ENCODE measurements at places on chromosomes 2 and 18.

DNA sequence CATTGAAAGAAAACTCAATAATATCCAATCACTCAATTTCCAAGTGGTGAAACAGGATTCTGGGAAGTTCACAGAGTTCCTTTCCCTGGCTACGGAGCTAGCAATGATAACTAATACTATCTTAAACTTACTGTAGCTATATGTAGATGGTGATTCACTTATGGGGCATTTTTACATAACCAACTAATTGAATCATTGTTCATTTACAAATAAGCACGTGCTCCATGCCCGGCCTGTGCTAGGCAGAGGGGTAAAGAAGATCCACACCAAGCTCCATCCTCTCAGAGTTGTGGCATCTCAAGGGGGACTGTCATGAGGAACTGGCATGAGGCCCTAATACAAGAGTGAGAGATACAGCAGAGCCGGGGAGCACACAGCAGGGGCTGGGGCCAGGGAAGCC lies 176.3 kb downstream of the ANKRD30B start:
- DNase-seq: no peak

DNA sequence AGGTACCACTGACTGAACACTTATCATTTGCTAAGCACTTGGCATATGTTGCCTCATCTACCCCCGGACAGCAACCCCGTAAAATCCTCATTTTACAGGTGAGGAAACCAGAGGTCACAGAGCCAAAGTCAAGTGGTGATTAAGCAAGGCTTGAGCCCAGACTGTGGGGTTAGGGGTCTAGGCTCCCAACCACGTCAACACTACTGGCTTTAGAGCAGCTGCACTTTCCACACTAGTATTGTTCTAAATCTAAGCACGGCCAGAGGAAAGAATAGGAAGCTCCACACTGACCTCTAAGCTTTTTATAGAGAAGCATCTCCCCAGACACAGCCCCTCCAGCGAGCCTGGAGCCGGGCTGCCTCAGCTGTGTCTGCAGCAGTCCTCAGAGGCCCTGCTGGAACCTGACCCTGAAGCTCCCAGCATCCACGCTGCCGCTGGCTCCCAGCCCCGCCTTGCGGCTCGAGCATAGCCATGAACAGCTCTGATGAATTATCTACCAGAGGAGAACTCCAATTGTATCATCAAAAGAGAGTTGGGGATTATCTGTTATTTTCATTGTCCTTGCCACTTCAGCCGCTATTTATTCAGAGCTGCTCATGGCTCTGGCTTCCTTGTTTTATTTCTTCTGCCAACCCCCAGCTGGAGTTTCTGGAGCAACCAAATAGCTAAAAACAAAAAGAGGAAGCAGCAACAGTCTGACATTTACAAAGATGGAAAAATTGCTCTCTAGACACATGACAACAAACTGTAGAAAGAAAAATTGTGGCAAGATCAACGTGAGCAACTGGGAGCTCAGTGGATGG lies 62.2 kb upstream of the RTN4 start:
- DNase-seq: peak; percentile 34

DNA sequence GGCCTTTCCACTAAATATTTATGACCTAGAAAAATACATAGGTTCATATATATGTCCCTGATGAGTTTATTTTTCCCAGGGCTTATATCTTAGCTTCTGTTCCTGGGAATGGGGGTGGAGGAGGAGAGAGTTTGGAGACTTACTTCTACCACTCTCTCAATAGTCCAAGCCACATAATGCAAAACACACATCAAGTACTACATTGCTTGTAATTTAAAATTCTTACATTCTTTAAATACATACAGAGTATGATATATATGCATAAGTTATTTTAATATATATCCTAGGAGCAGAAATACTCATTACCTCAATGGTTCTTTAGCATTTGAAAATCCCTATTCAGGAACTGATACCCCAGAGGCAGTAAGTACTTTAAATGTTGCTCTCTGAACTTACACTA lies 73.2 kb upstream of the MYL1 start:
- no peak for DNase-seq

DNA sequence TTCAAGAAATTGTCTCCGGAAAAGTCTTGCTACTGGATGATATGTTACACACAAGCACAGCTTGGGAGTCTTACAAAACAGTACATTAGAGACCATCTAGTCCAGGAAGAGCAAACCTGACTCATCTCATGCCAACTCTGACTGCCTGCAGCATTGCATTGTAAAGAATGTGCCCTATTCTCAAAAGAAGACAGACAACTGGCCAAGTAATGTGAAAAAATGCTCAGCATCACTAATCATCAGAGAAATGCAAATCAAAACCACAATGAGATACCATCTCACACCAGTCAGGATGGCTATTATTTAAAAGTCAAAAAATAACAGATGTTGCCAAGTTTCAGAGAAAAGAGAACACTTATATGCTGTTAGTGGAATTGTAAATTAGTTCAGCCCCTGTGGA lies 42.7 kb upstream of the GORASP2 start:
- no peak for DNase-seq

DNA sequence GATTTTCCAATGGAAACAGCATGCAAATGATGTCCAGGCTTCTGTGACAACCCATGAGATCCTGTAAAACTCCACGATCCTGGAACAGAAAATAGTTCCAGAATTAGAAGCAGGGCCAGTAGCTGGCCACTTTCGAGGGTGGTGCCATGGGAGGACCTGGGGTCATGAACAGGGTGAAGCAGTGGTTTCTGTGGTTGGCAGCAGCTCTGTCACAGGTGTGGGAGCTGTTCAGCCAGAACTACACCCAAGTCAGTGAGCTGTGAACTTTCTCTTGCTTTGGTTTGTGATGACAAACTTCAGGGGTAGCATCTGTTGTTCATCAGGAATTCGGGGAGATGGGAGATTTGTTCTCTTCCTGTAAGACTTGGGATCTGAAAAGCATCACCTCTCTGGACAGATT lies 314.4 kb upstream of the NT5C1B start:
- no peak for DNase-seq

- no peak for DNase-seq
These were observed 84.4 kb downstream of the TMEM131 start for GRCh38 chr2:97911206-97911921.

DNA sequence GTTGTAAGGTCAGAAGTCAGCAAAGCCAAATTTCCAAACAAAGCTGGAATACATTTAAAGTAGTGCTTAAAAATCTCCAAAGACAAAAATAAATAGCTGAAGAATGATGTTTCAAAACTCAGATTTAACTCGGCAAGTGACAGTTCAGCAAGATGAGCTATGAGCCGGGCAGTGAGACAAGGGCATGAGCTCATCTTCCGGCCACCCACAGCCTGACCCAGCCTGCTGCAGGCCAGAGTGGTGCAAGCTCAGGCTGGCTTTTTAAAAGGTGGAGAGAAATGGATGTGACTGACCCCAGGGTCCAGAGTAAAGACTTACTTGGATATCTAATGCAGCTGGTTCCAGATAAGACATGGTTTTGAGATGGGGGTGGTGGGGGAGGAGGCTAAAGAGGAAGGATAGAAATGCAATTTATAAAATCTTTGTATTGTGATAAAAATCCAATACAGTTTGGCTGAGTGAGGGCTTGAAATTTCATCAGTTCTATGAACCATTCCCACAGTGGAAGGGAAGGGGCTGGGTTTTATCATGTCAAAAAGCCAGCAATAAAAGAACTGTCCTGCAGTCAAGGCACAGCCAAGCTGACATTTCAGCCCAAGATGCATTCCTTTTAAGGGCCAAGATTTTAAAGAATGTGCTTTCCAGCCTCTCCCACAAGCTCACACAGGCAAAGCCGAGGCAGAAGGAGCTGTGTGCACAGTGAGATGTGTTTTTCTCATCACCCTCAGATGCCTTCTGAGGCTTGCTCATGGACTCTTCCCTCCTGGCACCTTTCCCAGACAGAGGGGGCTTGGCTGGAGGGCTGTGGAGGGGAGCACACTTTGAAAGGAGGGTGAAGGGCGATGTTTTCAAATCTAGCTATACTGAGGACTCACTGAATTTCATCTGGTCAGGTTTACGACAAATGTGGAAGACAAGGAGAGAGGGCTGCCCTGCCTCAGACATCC lies 97.9 kb upstream of the KLHL29 start:
- no peak for DNase-seq

- DNase-seq: no peak
These were observed 19.8 kb downstream of the MPHOSPH10 start for GRCh38 chr2:71150082-71150816.

DNA sequence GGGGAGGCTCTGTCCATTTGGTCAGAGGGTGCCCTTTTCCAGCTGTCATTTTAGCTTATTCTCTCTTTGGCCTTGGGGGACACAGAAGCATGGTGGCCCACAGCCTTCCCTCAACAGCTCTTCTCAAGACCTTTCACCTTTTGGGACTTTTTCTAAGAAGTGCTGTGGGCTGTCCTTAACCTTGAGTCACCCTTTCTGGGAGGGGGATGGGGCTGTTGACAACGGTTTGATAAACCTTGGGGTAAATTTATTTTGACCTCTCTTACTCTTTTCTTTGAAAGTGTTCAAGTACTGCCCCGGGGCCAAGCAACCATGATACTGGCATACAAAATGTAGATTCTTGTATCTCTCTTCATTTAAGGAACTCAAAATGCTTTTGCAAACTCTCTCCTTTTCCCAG lies 13.7 kb downstream of the IGFBP5 start:
- DNase-seq: no peak

- no peak for DNase-seq
These were observed 137.2 kb downstream of the BCL2 start for GRCh38 chr18:63182310-63182772.

GRCh38 chr18:49169037-49169521 lies 218.3 kb upstream of the SMAD7 start:
- DNase-seq: no peak

DNA sequence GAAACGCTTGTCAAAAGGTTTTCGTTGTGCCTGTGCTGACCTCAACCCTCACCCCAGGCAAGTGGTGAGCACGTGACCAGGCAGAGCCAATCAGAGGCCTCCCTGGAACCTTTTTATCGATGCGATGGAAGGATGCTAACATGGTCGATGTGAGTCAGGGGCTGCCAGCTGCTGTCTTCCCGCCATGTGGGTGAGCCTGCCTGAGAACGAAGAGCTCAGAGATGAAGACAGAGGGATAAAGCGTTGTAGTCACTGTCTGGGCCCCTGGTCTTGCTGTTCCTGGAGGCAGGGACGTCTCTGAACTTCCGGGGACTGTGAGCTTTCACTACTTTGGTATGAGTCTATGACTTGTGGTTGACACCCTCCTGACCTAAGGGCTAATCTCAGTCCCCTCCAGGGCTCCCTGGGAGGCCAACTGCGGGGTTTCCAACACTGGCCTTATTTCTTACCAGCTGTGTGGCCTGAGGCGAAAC lies 18.6 kb downstream of the DNMT3A start:
- no peak for DNase-seq

DNA sequence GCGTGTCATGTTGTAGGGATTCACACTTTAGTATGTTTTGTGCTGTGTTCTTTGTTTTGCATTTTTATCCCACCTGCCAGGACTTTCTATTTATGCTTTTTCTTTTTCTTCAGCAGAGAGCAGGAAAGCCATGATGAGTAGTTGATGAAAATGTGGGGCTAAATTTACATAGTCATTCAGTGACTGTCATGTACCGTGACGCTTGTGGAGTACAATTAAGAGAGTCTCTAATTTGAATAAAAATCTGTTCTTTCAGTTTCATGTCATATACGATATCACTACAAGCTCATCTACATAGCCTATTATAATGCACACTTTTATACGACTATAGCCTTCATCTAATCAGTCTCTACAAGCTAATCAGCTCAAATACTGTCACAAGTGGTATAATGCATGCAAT lies 112.7 kb upstream of the SPATS2L start:
- DNase-seq: no peak

DNA sequence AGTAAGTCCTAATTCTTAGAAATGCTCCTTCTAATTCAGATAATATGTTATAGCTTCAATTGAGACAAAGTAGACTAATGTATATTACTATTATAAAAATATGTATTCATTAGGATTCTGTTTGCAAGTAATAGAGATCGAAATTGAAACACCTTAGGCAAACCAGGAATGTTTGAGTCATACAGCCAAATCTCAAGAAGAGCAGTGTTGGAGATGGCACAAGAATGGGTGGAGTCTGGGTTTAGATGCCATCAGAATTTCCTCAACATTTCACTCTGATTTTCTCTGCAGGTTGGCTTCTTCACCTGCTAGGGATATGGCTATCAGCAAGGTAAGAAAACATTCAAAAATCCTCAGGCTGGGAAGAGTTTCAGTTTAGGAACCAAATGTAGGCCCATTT lies 405.4 kb downstream of the CCDC85A start:
- DNase-seq: no peak

GRCh38 chr18:79947881-79948610 lies 3.4 kb downstream of the SLC66A2 start:
- no peak for DNase-seq

DNA sequence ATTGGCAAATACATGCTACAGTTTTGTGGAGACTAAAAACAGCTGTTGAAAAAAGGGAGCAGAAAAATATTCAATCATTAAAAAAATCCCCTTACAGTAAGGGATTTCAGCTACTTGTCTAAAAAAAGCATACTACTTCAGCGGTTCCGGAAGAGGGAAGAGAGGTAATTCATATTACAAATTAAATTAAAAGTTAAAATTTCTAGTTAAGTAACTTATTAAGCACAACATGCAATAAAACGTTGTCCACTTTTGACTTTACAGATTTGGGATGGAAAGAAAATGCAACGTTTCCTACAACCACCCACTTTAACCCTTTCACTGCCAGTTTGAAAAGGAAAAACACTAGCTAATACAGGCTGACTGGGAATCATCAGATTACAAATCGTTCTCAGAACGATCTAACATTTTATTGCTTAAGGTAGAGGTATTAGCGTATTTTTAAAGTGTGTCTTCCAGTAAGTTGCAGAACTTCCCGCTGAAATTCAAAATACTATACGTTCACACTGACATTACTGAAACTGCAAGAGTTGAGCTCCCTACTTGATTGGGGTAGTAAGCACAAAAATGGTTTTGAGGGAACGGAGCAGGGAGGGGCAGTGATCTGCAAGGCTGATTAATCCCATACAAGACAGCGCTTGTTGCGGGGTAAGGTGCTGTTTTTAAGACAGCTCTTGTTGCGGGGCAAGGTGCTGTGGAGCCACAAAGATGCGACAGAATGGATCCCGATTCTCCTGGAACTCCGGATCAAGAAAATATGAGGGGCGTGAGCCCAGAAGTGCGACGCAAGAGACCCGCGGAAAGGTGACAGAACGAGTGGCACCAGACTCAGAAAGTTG lies 743 bp downstream of the HADHA start:
- DNase-seq: no peak

DNA sequence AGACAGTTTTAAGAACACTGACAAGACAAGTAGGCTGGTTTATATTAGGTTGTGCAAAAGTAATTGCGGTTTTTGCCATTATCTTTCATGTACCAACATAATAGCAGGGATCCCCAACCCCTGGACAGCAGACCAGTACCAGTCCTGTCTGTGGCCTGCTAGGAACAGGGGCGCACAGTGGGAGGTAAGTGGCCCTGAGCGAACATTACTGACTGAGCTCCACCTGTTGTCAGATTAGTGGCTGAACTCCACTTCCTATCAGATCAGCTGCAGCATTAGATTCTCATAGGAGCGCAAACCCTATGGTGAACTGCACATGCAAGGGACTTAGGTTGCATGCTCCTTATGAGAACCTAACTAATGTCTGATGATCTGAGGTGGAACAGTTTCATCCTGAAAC lies 921.9 kb downstream of the CCDC85A start:
- DNase-seq: no peak

- DNase-seq: no peak
These were observed 15.9 kb upstream of the C1QL2 start for GRCh38 chr2:119174216-119174992.
